Activated T-cell treated with anti-CD3 and anti-CD28 coated beads for 1 hour (primary cell): ENCODE measurements at places on chromosomes 3 and 15.

- DNase-seq = no peak
Measured at GRCh38 chr3:174859756-174860155, 622 bp downstream of the NAALADL2 start.

GRCh38 chr3:196793246-196793645, 53.6 kb downstream of the PAK2 start:
- DNase-seq = no peak

GRCh38 chr3:155978324-155978723, 107.9 kb downstream of the GMPS start:
- DNase-seq = no peak

DNA sequence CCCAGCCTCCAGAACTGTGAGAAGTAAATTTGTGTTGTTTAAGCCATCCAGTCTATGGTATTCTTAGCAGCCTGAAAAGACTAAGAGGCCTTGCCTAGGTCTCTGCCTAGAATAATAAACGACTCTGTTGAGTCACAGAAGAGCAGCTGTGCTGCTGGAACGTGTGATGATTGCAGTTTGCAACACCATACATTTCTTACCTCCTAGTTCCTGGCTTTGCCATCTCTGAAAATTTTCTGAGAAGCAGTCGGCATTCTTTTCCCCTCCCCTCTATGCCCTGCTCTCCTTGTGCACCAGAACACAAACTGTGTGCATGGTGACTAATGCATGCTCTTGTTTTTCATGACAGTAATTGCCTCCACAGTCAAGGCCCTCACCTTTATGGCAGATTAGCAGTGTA, 301.3 kb downstream of the IL20RB start:
- DNase-seq = no peak

- DNase-seq = no peak
Measured at GRCh38 chr3:195035345-195036202, 235.4 kb downstream of the XXYLT1 start.

DNA sequence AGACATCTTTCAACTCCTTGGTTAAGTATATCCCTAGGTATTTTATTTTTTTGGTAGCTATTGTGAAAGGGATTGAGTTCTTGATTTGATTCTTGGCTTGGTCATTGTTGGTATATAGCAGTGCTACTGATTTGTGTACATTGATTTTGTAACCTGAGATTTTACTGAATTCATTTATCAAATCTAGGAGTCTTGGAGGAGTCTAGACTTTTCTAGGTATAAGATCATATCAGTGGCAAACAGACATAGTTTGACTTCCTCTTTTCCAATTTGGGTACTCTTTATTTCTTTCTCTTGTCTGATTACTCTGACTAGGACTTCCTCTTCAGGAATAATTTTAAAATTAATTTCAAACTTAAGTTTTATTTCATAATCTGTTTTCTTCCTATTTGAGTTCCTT, 125.2 kb downstream of the OCA2 start:
- no peak for DNase-seq

DNA sequence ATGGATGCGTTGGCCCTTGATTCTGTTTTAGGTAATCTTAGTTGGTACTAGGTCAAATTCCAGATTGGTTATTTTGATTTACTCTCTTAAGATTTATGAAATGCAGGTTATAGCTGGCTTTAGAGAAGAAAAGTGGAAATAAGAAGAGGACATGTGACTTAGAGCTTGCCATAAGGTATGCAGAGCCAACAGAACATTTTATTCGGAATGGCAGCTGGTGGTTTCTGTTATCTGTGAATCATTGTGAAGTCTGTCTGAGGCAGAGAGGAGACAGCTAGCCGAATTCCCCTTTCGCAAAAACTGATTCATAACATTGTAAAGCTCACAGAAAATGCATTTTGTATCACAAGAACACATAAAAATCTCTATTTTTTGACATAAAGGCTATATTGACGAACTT, 82.1 kb downstream of the FILIP1L start:
- no peak for DNase-seq

GRCh38 chr15:73886717-73887345, 13.5 kb downstream of the TBC1D21 start:
- no peak for DNase-seq

- no peak for DNase-seq
Measured at GRCh38 chr3:148999806-149000205, 8.5 kb downstream of the GYG1 start.

GRCh38 chr15:86076468-86076867, 3.2 kb upstream of the AGBL1 start:
- DNase-seq = no peak

- DNase-seq = no peak
Measured at GRCh38 chr3:196726788-196727675, 12.6 kb upstream of the PAK2 start.
